ENCODE measurements at places on chromosomes 3 and 15.

DNA sequence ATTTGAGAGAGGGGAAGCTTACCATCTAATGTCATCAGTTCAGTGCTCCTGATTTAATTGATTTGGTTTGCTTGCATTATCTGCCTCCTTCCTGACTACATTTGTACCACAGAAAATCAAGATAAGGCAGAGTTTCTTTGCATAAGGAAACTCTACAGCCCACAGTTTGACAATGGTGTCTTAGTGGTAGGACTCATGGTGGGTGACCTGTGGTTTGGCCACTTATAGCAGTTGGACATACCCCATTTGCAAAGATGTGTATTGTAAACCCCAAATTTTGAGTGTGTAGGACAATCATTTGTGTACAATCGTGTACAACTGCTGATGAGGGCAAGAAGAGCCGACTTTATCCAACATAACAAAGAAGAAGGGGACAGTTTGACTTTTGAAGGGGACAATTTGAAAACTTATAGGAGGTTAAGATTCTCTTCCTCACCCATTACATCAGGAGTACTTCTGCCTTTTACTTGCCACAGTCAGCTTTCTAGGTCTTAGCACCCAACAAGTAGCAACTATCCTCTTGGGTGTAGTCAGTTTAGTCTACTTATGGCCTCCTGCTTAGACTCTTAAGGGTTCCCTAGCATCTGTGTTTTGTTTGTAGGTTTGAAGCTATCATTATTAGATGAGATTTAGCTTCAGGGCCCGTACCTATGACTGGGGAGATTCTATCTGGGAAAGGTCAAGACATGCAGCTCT is 6.2 kb downstream of the TGFBR2 start:
- DNase-seq, result no peak

DNA sequence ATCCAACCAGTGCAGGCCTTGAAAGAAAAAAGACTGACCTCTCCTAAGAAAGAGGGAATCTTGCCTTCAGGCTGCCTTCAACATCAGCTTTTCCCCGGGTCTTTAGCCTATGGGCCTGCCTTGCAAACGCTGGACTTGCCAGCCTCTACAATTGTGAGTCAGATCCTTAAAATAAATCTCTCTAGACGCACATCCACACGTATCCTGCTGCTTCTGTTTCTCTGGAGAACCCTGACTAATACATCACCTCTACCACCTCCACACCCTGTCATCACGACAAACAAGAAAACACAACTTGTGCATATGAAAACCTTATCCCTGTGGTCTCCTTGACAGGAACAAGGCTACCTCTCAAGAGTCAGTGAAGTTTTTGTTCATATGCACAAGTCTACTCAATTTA is 11.8 kb downstream of the CYFIP1 start:
- DNase-seq, result peak; percentile 75

- DNase-seq, result no peak
Measured at GRCh38 chr3:25781758-25782594, 1.3 kb downstream of the NGLY1 start.

DNA sequence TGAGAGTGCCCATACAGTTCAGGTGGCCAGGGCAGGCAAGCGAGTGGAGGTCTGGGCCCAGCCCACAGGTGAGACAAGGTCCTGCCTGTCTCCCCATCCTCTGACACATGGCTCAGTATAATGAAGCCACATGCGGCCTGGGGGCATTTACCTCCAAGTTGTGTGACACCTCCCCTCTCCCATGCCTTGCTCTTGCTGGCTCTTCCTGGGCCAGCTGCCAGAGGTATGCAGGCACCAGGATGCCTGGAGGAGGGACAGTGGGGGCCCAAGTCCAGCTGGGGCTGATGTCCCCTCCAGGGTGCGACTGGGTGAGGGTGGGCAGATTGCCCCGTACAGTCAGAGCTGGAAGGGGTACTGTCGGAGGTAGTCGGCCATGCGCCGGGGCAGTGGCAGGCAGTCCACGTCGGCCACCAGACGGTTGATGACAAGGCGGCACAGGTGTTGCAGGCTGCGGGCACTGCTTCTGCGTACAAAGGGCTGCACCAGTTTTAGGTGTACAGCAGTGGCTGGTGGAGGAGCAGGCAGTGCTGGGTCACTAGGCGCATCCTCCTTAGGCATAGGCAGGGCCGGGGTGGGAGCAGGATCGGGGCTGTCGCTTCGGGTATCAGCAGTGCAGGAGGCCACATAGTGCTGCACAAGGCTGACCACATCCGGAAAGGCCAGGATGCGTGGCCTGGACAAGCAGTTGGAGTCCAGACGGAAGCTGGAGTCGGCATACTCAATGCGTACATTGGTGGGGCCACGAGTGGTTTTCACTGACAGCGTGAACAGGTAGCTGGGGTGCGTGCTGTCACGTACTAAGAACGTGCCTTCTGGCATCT is 4.1 kb downstream of the CISH start:
- DNase-seq, result no peak

DNA sequence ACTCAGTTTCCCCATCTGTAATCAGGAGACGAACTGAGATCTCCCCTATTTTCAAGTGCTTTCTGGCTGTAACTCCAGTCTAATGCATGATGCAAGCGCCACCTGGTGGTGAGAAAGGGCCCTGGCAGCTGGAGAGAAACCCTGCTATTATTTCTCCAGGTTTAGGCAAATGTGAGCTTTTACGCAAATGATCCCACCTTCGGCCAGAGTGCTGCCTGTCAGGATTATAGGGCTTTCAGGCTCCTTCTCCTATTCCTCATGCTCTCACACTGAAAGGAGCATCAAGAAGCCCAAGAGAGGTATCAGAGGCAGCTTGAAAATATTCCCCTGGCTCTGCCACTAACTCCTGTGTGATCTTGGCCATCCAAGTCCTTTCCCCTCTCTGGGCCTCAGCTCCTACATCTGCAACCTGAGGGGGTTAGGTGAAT is 93.9 kb upstream of the RASGRF1 start:
- DNase-seq, result peak; percentile 56

- DNase-seq, result peak; percentile 71
Measured at GRCh38 chr15:62833646-62834045, 208.9 kb upstream of the TPM1 start.

GRCh38 chr15:36914466-36914865 is 185.9 kb downstream of the MEIS2 start:
- DNase-seq, result no peak

DNA sequence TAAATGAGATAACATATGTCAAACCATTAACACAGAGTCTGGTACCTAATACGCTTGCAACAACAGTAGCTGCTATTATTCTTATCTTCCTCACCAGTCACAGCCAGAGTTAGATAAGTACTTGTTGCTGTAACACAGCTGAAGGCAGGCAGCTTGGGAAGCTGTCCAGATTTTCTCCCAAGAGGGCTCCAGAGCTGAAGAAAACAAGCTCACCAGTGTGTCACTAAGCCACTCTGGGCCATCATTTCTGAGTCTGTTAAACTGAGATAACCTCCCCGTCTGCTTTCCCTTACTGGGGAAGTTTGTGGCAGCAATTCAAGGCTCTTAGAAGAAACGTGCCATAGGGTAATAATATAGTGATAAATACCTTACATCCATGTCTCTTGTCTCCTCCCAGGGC is 226.3 kb downstream of the TAFA4 start:
- no peak for DNase-seq

- DNase-seq, result no peak
Measured at GRCh38 chr15:78064544-78064943, 13.0 kb downstream of the TBC1D2B start.

- DNase-seq, result no peak
Measured at GRCh38 chr3:5428607-5429516, 241.4 kb downstream of the EDEM1 start.

GRCh38 chr15:40688932-40689799 is 5.8 kb upstream of the RAD51 start:
- no peak for DNase-seq

DNA sequence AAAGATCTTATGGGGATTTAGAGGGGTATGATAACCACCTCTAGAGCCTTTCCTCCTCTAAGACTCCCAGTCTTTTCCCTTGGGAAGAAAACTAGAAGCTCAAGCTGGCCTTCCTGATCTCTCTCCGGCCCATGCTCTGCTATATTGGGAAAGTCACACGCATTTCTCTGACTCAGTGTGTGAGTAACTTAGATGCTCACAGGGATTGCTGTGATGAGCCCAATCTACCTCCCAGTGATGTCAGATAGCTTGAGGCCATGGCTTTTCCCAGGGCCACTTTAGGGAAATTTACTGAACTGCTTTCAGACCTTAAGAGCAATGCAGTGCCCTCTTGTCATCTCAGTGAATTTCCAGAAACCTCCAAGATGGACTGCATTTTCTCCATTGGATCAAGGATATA is 8.6 kb upstream of the ST8SIA2 start:
- peak; percentile 75 for DNase-seq

DNA sequence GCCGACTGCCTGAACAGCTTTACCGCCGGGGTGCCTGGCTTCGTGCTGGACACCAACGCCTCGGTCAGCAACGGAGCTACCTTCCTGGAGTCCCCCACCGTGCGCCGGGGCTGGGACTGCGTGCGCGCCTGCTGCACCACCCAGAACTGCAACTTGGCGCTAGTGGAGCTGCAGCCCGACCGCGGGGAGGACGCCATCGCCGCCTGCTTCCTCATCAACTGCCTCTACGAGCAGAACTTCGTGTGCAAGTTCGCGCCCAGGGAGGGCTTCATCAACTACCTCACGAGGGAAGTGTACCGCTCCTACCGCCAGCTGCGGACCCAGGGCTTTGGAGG is 815 bp downstream of the SPINT1 start:
- DNase-seq, result no peak

GRCh38 chr3:178658694-178659325 is 122.6 kb downstream of the KCNMB2 start:
- no peak for DNase-seq
